ENCODE measurements at places on chromosomes 2 and 18.

DNA sequence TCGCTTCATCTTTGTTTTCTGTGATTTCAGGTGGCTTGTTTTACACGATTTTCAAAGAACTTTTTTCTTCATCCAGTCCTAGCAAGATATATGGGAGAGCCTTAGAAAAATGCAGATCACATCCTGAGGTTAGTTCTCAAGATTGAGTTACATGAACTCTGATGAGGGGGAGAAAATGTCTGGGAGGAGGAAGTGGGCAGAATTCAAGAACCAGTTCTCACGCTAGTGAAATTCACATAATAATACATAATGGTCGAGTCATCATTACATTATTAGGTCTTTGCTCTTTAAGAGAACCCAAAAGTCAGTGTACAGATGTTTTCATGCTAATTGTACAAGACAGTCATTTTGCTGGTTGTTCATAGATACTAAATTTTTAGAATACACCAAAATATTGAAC is 7.0 kb downstream of the TIMM21 start:
- no peak for DNase-seq

- peak; percentile 71 for DNase-seq
Measured at GRCh38 chr2:96163768-96164429, 18.7 kb upstream of the DUSP2 start.

DNA sequence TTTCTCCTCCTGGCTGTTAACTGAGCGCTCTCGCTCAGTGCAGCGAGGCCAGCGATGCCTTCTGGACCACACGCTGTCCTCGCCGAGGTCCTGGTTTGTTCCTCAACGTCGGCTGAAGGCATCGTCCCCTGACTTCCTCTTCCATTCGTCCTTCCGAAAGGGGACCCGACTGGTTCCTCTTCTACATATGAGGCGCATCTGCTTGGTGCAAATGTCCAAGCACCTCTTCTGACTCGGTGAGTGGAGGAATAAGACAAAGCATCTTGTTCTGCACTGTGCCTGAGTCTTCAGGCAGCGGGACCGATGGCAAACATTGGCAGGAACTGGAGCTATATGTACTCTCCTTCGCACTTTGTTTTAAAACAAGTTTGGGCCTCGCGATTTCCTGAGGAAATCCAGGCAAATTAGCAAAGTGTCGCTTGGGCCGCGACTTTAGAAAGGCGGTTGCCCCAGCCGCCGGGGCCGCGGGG is 621 bp upstream of the KCNS3 start:
- DNase-seq = no peak

DNA sequence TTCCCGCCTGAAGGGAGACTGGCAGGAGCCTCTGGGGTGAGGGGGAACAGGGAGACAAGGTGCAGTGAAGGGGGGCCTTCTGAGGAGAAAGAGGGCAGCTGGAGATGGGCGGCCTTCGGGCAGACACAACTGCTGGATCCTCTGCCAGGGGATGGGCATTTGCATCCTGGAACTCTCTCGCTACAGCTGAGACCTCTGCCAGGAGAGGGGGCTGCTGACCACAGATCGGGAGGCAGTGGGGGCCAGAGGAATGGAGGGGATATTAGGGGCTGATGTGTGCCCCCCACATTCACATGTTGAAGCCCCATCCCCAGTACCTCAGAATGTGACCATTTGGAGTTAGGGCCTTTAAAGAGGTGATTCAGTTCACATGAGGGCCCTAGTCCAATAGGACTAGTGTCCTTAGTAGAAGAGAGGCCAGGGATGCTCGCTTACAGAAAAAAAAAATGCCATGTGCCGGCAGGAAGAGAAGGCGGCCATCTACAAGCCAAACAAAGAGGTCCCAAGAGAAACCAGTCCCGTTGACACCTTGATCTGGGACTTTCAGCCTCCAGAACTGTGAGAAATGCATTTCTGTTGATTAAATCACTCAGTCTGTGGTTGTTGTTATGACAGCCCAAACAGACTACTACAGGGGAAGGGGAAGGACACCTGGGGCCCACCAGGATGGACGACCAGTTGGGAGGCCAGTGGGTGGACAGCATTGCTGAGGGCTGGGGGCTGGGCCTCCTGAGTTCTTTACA is 50.0 kb downstream of the TRABD2A start:
- DNase-seq = no peak

DNA sequence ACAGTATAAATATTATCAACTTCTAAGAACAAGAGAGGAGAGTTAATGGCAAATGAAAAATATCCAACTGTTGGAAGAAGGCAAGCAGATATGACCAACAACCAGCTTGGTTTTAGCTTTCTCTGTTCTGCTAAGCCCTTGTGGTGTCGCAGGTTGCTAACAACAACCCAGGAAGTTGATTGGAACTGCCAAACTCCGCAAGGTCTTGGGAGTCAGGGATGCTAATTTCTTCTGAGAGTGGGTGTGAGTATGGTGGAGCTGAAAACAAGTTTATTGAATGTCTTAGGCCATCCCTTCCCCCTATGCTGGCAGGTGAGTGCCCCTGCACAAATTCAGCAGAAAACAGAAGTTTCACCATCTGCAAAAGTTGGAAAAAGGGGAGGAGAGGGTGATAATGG is 17.5 kb downstream of the BZW1 start:
- DNase-seq = no peak

DNA sequence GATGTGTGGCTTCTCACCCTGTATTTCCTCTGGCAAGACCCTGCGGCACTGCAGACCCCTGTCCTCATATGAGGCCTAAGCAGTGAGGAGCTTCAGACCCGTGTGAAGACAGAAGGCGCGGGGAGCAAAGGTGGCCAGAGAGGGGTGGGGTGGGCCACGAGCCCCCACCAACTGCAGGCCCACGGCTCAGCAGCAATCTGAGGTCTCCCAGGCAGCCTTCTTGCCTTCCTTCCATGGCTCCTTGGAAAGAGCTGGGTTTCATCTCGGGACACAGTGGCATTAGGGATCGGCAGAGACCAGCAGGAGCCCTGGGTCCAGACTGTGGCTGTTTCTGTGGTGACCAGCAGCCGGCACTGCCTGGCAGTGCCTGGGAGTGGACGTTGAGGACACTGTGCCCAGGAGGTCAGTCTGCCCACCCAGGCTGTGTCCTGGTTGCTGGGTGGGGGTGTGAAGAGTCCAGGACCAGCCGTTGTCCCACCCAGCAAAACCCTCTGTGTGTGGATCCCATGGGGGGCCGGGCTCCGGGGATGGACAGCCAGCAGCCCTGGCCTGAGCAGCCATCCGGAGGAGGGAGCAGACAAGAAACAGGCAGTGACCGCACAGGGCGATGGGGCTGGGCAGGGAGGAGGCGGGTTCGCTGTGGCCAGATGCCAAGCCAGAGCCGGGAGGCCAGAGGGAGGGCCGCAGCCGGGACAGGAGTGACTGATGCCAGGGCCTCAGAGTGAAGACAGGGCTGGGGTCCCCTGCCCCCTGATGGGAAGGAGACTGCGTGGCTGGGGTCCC is 73.8 kb downstream of the RRM2 start:
- DNase-seq = no peak

- no peak for DNase-seq
Measured at GRCh38 chr18:5146093-5146492, 51.0 kb downstream of the AKAIN1 start.

GRCh38 chr2:119352357-119352756 is 14.3 kb downstream of the C2orf76 start:
- no peak for DNase-seq

- DNase-seq = no peak
Measured at GRCh38 chr2:200525066-200525465, 941 bp upstream of the SGO2 start.

GRCh38 chr18:73944715-73945114 is 202.9 kb downstream of the FBXO15 start:
- DNase-seq = no peak

- DNase-seq = no peak
Measured at GRCh38 chr2:38330754-38331153, 46.3 kb downstream of the ATL2 start.

DNA sequence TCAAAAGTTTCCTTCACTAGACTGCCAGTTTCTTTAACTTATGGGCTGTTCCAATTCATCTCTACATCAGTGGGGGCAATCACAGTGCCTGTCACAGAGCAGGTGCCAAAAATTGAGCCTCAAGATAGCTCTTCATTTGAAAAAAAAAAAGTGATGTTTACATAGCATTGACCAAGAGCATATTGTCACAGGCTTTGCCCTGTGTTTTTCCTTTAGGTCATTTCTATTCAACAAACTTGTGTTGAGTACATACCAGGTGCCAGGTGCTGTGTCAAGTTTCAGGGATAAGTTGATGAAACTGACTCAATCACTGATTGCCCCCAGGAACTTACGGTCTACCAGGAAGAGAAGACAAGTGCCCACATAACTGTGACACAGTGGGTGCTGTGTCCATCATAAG is 22.2 kb upstream of the NT5C1B start:
- no peak for DNase-seq

DNA sequence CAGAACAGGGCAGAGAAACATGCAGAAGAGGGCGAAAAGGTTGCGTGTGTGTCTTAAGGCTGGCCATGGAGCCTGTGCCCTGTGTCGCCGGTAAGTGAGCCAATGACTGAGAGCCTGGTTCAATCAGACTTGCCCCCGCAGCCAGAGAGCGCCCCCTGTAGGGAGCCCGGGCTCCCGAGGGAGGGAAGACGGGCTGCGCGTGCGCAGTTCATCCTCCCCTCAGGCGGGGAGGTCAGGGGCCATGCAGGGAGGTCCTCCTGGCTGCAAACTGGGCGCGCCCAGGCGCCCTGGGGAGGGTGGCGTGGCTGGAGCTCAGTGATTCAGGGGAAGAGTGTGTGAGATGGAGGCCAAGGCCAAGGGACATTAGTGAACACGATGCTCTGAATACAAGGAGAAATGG is 276.6 kb downstream of the PHLPP1 start:
- DNase-seq = no peak

DNA sequence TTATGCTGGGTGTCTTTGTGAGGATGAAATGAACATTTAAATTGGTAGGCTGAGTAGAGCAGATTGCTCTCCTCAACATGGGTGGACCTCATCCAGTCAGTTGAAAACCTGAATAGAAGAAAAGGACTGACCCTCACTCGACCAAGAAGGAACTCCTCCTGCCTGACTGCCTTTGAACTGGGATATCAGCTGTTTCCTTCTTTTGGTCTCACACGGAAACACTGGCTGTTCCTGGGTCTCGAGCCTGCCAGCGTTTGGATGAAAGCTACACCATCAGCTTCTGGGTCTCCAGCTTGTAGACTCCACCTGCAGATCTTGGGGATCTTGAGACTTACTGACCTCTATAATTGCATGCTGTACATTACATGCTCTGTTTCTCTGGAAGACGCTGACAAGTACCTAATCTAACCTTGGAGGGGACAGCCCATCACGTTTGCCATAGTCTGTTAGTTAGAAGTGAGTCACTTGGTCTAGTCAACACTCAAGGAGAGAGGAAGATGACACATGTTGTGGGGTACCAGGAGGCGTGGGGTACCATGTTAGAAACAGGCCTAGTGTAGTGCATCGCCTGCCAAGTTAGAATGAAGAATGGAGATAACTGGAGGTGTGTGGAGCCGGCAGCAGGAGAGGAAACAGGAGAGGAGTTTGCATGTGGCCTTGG is 267.0 kb downstream of the MREG start:
- peak; percentile 34 for DNase-seq

Data from stimulated activated CD4-positive, alpha-beta T cell treated with anti-CD3 and anti-CD28 coated beads, Interleukin-4, amount 100 ng/mL, for 48 hours (primary cell).